Renal pelvis (tissue), 12 donors: ENCODE measurements at places on chromosomes 6 and 20. TPM values are rescaled to one million over a fixed set of nuclear protein-coding genes. Genes with fewer than 3 reads are reported as not detected.

DNA sequence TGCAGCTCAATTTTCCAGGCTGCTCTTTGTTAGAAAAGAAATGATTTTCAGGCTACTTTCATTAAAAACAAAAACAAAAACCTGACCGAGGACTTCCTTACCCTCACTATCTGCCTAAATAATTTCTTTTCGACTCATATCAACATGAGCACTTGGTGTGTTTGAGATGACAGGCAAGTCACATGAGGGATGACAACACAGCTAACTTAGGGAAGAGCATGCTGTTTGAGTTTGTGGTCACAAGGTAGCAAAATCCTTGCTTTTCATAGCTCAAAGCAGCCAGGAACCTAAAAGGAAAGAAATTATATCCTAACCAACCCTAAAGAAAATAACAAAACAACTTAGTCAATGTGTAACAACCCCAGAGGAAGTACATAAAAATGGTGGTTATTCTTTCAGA lies 459.5 kb downstream of the KIF16B start:
- no peak for DNase-seq

GRCh38 chr6:140779341-140779740 lies 1353.4 kb upstream of the GJE1 start:
- no peak for DNase-seq

GRCh38 chr6:139515511-139515910 lies 141.1 kb upstream of the CITED2 start:
- no peak for DNase-seq

GRCh38 chr6:13709689-13710551 lies 1.7 kb downstream of the RANBP9 start:
- DNase-seq: no peak

Gene PPP1R3G
- polyA plus RNA-seq: 2.6 TPM

Gene BPIFA1
- polyA plus RNA-seq: not detected

Gene SAMD3
- 0.90 TPM for polyA plus RNA-seq

Gene TRAPPC3L
- 0.35 TPM for polyA plus RNA-seq

Gene PRKN
- 8.0 TPM for polyA plus RNA-seq
